ENCODE measurements at places on chromosomes 6 and 20. TPM values are rescaled to one million over a fixed set of nuclear protein-coding genes. Genes with fewer than 3 reads are reported as not detected.

- no peak overlapping the region for H3K27ac ChIP-seq
- no peaks in the 10 kb centered on the region for H3K4me1 ChIP-seq
- H3K27me3 ChIP-seq = no peaks in the 10 kb centered on the region
Measured at GRCh38 chr6:131040866-131041265, 22.2 kb downstream of the EPB41L2 start.

GRCh38 chr6:135920689-135921088 is 69.2 kb downstream of the PDE7B start:
- H3K27ac ChIP-seq = no peak overlapping the region
- DNase-seq = no peak
- H3K4me3 ChIP-seq = no peak overlapping the region
- no peaks in the 10 kb centered on the region for H3K27me3 ChIP-seq

DNA sequence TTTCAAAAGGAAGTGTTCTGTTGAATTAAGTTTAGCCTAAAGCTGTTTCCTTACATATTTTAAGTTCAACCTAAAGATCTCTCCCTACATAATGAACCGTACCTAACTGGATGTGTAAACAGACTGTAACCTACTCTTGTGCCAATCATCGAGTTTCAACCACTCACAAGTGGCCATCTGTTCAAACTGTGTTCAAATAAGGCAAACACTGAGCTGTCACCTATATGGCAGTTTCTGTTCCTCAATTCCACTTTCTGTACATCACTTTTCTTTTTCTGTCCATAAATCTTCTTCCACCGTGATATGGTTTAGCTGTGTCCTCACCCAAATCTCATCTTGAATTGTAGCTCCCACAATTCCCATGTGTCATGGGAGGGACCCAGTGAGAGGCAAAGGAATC is 428.6 kb downstream of the HACE1 start:
- H3K36me3 ChIP-seq = no peaks in the 10 kb centered on the region
- no peak overlapping the region for H3K27ac ChIP-seq
- DNase-seq = no peak
- peaks cover 3% of the 10 kb centered on the region for H3K27me3 ChIP-seq

DNA sequence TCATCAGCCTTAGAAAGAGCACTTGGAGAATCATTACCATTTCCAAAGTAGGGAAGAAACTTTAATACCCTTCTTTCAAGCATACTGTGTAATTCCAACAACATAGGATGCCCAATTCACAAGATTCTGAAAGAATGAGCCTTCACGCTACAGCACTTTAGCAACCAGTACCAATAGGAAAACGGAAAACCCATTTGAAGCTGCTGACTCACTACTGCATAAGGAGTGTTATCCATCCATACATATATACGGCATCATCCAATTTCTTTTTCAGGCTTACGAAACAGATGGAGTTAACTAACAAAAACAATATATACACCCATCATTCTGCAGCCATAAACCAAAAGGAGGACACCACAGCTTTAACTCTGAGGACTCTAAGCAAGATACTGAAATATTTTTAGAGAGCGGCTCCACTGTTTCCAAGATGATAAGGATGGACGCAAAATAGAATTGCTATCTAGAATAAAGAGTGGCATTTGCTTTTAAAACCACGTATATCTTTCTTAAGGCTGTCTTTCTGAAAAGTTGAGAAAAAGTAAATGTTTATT is 24.9 kb downstream of the FYN start:
- DNase-seq = no peak
- no peaks in the 10 kb centered on the region for H3K27me3 ChIP-seq
- no peak overlapping the region for H3K4me3 ChIP-seq
- peak overlapping the region; percentile 85 for H3K27ac ChIP-seq

GRCh38 chr6:111101987-111102386 is 14.7 kb downstream of the SLC16A10 start:
- no peak overlapping the region for H3K4me3 ChIP-seq
- peaks cover 12% of the 10 kb centered on the region for H3K4me1 ChIP-seq
- no peak overlapping the region for H3K27ac ChIP-seq
- peaks cover 25% of the 10 kb centered on the region for H3K36me3 ChIP-seq
- no peak for DNase-seq

DNA sequence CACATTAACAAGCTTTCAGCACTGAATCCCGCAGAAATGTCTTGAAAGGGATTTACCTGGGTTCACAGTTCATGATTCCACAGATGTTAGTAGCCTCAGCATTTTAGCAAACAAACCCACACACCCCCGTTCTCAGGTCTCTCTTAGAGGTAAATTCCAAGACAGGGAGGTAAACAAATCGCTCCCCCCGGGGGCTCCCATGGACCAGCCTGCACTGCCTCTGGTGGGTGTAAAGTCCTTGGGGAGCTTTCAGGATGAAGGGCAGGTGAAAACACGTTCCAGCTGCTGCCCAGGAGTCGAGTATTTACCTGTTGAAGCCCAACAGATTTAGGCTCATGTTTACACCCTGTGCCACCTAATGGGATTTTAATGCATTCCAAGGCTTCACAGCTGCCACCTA is 187.0 kb upstream of the FOXQ1 start:
- peaks cover 12% of the 10 kb centered on the region for H3K27me3 ChIP-seq
- no peaks in the 10 kb centered on the region for H3K4me1 ChIP-seq
- no peaks in the 10 kb centered on the region for H3K36me3 ChIP-seq
- no peak overlapping the region for H3K27ac ChIP-seq
- H3K4me3 ChIP-seq = no peak overlapping the region

DNA sequence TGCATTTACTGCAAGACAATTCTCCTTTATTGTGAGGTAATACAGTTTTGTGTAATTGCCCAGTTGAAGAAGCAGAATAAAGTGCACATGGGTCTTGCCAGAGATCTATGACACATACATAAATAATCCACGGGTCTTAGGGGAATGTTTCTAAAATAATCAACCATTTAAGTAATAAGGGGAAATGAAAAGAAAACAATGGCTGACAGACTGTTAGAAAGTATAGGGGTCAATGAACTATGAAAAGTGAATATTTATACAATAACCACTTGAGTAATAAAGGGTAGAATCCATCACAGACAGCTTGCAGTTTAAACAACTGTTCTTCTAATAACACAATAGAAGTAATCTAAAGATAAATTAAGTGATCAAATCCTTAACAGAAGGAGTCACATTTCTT is 477.2 kb downstream of the EYS start:
- H3K36me3 ChIP-seq = no peaks in the 10 kb centered on the region
- H3K4me1 ChIP-seq = no peaks in the 10 kb centered on the region
- no peak overlapping the region for H3K4me3 ChIP-seq
- no peak overlapping the region for H3K27ac ChIP-seq
- no peaks in the 10 kb centered on the region for H3K27me3 ChIP-seq

DNA sequence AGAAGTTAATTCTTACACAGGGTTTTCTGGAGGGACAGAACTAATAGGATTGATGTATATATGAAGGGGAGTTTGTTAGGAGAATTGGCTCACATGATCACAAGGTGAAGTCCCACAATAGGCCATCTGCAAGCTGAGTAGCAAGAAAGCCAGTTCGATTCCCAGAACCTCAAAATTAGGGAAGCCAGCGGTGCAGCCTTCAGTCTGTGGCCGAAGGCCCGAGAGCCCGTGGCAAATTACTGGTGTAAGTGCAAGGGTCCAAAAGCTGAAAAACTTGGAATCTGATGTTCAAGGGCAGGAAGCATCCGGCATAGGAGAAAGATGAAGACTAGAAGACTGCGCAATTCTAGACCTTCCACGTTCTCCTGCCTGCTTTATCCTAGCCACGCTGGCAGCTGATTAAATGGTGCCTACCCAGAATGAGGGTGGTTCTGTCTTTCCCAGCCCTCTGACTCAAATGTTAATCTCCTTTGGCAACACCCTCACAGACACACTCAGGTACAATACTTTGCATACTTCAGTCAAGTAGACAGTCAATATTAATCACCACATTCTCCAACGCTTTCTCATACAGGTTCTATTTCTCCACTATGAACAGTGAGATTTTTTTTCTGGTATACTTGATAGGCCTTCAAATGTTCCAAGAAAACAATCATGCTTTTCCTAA is 357.0 kb downstream of the LAMA2 start:
- no peak overlapping the region for H3K27ac ChIP-seq
- no peak for DNase-seq
- H3K4me3 ChIP-seq = no peak overlapping the region
- H3K27me3 ChIP-seq = peaks cover 9% of the 10 kb centered on the region
- no peaks in the 10 kb centered on the region for H3K4me1 ChIP-seq

DNA sequence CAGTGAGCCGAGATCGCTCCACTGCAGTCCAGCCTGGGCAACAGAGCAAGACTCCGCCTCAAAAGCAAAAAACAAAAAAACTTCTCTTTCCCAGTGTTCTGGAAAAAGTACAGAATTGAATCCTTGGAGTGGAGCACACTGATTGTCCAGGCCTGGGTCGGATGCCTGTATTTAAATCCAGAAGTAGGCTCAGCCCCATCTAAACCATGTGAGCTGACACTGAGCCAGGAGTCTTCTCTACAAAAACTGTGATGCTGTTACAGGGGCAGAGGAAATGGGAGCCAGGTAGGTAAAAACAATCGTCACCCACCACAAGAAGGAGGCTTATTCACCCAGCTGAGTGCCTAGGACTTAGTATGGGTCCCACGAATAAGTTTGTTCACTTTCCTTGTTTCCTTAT is 43.0 kb upstream of the PTPN1 start:
- peaks cover 9% of the 10 kb centered on the region for H3K4me1 ChIP-seq
- H3K27me3 ChIP-seq = no peaks in the 10 kb centered on the region

GRCh38 chr6:39901116-39901655 is 33.1 kb downstream of the MOCS1 start:
- H3K27me3 ChIP-seq = no peaks in the 10 kb centered on the region
- no peak overlapping the region for H3K4me3 ChIP-seq
- no peak overlapping the region for H3K27ac ChIP-seq
- H3K4me1 ChIP-seq = no peaks in the 10 kb centered on the region

The PPARD gene
- total RNA-seq = 17.0 TPM

The SGK2 gene
- total RNA-seq = 0.18 TPM

The SLC26A8 gene
- total RNA-seq = not detected

The ULBP1 gene
- total RNA-seq = 2.8 TPM

The EEF1A1 gene
- 9,928 TPM for total RNA-seq

The RIMS1 gene
- total RNA-seq = not detected

Data from activated naive CD8-positive, alpha-beta T cell treated with anti-CD3 and anti-CD28 coated beads for 36 hours (primary cell).